ENCODE measurements at places on chromosomes 12 and 14.

- no peak for DNase-seq
Observed at GRCh38 chr14:47917344-47917954, 242.0 kb upstream of the MDGA2 start.

- no peak for DNase-seq
Observed at GRCh38 chr14:78519863-78520262, 349.7 kb downstream of the NRXN3 start.

DNA sequence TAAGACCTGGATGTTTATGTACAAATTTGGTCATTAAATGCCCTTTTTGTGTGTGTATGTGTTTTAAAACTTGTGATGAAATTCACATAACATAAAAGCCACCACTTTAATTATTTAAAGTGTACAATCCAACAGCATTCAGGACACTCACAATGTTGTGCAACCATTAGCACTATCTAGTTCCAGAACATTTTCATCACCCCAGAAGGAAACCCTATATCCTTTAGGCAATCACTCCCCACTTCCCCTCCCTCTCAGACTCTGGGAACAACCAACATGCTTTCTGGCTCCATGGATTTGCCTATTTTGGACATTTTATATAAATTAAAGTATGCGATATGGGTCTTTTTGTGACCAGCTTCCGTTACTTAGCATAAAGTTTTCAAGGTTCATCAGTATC lies 124.6 kb downstream of the TTC7B start:
- DNase-seq, result no peak

GRCh38 chr14:22540811-22541360 lies 48.1 kb downstream of the DAD1 start:
- DNase-seq, result no peak

DNA sequence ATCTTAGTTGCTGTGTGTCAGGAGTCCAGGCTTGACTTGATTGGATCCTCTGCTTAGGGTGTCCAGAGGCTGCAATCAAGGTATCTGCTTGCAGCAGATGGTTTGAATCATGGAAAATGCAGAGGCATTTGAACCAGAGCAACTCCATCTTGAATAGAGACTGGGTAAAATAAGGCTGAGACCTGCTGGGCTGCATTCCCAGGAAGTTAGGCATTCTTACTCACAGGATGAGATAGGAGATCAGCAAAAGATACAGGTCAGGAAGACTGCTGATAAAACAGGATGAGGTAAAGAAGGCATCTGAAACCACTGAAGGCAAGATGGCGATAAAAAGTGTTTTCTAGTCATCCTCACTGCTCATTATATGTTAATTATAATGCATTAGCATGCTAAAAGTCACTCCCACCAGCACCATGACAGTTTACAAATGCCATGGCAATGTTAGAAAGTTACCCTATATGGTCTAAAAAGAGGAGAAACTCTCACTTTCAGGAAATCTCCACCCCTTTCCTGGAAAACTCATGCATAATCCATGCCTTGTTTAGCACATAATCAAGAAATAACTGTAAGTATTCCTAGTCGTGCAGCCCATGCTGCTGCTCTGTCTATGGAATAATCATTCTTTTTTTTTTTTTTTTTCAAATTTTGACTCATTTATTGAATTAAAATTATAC lies 218.3 kb upstream of the CPNE8 start:
- DNase-seq, result no peak

- no peak for DNase-seq
Observed at GRCh38 chr12:49971141-49971540, 1.6 kb upstream of the AQP6 start.

DNA sequence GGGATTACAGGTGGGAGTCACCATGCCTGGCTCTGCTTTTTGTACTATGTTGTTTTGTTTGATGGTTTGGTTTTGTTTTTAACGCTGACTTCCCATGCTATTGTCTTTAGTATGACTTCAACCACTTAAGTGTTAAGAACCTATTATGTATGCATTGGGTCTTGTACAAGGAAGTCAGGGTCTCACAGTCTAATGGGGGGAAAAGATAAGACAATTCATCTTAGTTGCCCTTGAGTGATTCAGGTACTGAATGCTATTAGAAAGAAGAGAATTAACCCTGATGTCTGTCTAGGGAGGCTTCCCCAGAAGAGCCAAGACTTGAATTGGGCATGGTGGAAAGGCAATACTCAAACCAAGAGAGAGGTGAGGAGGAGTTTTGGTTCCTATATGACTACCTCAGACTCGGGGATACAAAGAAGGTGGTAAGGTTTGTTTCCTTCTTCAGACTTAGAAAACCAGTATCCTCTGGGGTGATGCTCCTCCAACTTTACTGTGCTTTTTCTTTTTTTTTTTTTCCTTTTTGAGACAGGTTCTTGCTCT lies 64.6 kb downstream of the SUSD6 start:
- DNase-seq, result no peak

GRCh38 chr14:42140831-42141279 lies 534.2 kb downstream of the LRFN5 start:
- peak; percentile 82 for DNase-seq

- DNase-seq, result no peak
Observed at GRCh38 chr12:3186546-3187215, 109.5 kb downstream of the TSPAN9 start.

- DNase-seq, result no peak
Observed at GRCh38 chr12:8819666-8819980, 2.8 kb upstream of the A2ML1 start.

- DNase-seq, result peak; percentile 49
Observed at GRCh38 chr12:56338308-56339157, at the start of gene IL23A. IL23A (plus strand) TSS chr12:56338884; CDS start chr12:56339045, 161 bp downstream.

DNA sequence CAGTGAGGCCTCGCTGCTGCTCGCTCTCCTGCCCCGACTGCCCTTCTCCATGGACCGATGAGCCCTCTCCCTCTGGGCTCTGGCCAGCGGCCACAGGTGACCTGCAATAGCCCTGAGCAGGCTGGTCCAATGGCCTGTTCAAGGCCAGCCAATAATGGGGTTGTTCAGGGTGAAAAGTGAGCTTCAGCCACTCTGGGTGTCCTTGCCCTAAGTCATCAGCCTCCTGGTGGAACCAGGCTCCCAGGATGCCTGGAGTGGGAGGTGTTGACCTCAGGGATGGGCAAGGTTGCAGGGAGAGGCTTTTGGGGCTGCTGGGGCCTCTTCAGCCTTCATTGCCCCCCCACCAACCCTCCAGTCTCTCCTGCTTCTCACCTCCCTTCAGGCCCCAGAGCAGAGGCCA lies 79.7 kb downstream of the RFLNA start:
- DNase-seq, result no peak

GRCh38 chr14:81434230-81434629 lies 34.1 kb upstream of the STON2 start:
- no peak for DNase-seq

- no peak for DNase-seq
Observed at GRCh38 chr12:69304284-69304683, 43.9 kb upstream of the LYZ start.

DNA sequence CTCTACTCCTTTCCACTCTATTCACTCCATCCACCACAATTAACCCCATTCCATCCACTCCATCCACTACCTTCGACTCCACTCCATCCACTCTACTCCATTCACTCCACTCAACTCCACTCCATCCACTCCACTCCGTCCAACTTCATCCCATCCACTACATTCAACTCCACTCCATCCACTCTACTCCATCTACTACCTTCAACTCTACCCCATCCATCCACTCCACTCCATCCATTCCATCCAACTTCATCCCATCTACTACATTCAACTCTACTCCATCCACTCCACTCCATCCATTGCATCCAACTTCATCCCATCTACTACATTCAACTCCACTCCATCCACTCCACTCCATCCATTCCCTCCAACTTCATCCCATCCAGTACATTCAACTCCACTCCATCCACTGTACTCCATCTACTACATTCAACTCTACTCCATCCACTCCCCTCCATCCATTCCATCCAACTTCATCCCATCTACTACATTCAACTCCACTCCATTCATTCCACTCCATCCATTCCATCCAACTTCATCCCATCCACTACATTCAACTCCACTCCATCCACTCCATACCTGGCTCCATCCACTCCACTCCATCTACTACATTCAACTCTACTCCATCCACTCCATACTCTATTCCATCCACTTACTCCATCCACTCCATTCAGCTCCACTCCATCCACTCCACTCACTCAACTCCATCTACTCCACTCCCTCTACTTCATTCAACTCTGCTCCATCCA lies 16.4 kb downstream of the HNF1A start:
- no peak for DNase-seq

- no peak for DNase-seq
Observed at GRCh38 chr12:120216742-120217605, 16.1 kb upstream of the RPLP0 start.

DNA sequence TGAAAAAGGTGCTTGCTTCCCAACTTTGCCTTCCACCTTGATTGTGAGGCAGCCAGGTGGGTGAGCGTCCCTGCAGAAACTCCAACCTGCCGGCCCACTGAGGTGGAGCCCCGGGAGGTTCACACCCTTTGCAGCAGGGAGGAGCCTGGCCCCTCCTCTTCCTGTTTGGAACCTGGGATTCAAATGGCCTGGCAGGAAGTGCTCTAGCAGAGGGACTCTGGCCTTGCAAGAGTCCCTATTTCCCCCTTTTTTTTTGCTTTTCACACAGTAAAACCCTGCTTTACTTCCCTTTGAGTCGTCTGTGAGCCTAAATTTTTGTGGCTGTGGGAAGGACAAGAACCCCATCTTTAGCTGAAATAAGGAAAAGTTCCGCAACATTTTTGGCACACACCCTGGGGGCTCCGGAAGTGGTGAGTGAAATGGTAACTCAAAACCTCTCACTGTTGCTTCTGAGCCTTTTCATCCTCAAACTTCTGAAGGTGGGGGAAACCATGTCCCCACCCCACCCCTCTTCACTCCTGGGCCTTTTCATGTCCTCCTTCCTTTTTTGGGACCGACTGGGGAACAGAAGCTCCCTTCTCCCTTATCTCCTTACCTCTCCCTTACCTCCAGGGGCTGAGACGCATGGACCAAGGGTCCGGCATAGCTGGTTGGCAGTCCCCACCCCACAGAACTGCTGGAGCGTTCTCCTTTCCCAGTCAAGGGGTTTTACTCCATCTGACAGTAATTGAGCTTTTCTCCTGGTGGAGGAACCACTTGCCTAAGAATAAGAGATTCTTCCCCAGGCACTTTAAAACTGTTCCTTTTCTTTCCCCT lies 102.0 kb downstream of the KCNMB4 start:
- no peak for DNase-seq

GRCh38 chr12:103632554-103633216 lies 45.6 kb downstream of the STAB2 start:
- peak; percentile 34 for DNase-seq

DNA sequence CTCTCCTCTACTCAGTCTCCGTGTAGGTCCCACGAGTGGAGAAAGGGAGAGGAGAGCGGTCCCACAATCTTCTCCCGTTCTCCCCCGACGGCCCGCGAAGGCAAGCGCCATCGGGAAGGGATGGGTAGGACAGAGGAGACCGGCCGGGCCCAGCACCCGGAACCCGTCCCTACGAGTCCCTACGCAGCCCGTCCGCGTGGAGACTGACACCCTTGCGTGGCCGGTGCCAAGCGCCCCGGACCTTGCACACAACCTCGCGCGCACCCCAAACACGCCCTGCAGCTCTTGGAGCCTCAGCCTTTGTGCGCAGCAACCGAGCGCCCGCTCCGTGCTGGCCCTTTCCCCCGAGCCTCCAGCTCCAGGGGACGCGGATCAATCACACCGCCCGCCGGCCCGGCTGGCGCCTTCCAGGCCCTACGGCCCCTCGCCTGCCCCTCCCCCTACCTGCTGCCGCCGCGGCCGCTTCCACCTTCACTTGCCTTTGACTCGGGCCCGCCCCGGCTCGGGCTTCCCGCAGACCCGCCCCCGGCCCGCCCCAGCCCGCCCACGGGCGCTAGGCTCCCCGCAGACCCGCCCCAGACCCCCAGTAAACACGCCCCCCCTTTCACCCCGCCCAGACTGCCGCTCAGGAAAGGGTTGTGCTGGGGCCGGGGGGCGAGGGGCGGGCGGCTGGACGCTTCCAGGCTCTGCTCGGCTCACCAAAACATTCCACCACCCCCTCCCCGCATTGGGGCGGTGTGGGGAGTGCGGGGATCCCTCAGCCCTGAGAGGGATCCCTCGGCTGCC lies at the start of gene NDRG2:
Gene NDRG2 (minus strand): TSS at position 477 of the 786 bp plus-strand sequence. CDS start 1,746 bp downstream, outside the sequence.
- DNase-seq, result no peak

GRCh38 chr12:91496337-91496736 lies 313.7 kb upstream of the DCN start:
- no peak for DNase-seq

DNA sequence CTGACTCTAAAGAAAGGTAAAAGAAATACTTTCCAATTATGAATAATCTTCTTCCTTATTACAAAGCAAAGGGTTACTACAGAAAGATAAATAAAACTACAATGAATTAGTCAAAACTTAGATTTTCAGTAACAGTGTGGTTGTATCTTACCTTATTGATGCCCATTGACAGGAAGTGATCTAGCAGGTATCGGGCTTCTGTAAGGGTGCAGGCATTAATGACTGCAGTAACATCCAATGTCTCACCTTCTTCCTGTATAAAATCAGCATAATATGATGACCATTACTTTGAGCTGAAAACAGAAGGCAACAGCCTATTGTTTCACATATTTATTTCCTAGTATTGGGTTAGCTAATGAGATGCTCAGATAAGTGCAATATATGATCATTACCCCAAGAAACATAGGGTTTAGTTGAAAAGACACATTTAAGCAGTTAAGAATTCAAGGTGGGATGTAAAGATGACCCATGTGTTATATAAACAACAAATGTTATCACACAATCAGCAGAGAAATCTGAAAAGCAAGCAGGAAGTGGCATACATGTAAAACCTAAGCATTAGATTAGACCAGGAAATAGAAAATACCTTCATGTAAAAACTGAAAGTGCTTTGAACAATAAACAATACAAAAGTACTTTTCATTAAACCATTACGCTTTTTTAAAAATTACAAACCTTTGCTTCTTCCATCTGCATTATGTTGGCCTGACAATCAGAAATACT lies 111.2 kb downstream of the KIF21A start:
- no peak for DNase-seq

DNA sequence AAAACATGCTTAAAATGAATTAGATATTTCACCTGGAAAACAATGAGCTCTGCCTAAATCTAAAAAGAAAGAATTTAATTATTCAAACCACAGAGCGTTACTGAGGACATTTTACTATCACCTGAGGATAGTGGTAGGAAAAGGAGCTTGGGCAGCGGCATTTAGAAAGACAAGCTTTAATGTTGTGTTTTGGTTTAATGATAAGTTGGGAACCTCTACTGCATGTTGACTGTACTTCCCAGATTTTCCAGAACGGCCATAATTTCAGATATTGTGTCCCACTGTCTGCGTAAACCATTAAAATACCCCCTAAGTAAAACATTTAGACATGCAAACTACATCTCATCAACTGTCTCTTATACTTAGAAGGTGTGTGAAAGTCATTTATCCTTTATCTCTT lies 55.4 kb downstream of the CPM start:
- DNase-seq, result no peak

Measured in RCC 7860 (cell line).